Pons (tissue), 1 donor: ENCODE measurements at places on chromosomes 6 and 20.

DNA sequence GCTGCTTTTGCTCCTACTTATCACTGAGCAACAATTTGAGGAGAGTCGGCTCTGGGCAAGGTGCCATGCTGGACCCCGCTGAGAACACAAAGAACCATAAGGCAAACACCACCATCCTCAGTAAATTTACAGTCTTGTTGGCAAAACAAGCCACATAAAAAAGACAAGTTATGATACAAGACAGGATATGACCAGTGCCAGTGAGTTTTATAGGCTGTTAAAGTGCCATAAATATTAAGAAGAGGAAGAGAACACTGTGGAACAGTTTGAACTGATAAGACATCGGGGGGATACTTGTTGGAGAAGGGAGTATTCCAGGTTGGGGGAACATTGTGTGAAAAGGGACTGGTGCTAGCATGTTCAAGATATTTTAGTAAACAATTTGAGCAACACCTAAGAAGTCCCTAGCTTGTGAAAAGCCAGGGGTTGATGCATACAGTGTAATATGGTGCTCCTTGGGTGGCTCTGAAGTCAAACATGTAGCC lies 25.3 kb upstream of the RIPOR2 start:
- no peak for DNase-seq

GRCh38 chr20:62894261-62894660 lies 32.0 kb downstream of the DIDO1 start:
- DNase-seq, result no peak

- no peak for DNase-seq
Measured at GRCh38 chr20:47231382-47232039, 125.0 kb downstream of the ZMYND8 start.

DNA sequence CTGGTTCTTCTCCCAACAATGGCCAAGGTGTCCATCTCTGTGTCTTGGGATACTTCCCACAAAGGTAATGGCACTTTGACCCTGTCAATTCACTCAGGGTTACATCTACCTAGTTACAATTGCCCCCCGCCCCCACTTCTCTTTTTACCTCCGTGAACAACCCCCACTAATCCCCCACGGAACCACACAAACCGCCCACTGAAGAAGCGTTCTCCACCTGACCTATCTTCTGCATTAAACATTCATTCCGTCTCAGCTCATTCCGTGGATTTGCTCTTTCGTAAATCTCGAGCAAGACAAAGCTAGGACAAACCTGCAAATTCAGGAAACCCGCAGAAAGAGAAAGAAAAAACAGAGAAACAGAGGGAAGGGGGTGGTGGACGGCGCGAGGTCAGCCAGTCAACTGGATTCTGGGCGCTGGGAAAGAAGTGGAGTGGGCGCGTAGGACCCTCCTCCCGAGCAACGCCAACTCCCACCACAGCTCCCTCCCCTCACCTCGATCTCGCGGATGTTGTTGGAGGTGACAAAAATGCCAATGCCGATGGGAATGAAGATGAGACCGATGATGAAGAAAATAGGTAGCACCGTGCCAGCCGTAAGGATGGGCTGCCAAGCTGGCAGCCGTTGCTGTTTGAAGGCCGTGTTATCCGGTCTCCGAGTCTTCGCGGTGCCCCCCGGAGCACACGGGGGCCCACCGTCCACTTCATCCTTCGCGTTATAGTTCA lies 523 bp downstream of the TMEM30A start:
- DNase-seq, result no peak

GRCh38 chr6:33756211-33756954 lies 9.7 kb upstream of the IP6K3 start:
- DNase-seq, result no peak

DNA sequence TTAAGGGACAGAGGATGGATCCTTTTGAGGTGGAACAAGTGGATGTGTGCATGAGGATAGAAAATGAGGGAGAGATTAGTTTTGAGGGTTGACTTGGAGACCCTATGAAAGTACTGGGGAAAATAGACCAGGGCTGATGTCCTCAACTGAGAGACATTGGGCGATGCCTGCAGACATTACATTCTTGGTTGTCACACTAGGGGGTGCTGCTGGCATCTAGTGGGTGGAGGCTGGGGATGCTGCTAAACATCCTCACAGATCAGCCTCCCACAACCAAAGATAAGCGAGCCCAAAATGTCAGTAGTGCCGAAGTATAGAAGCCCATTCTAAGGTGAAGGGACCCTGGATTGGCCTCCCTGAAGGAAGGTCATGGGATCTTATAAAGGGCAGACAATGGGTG lies 63.3 kb downstream of the MOCS1 start:
- no peak for DNase-seq

- DNase-seq, result no peak
Measured at GRCh38 chr6:21441386-21441785, 152.2 kb upstream of the SOX4 start.
